Stimulated activated CD4-positive, alpha-beta T cell treated with anti-CD3 and anti-CD28 coated beads, Interleukin-1b, Interleukin-23, amount 100 ng/mL, for 1 hour (primary cell): ENCODE measurements at places on chromosomes 16 and 17.

GRCh38 chr16:31004658-31005057 lies 5.8 kb downstream of the STX1B start:
- no peak for DNase-seq

- DNase-seq = no peak
Measured at GRCh38 chr16:47643323-47644000, 182.3 kb downstream of the PHKB start.

GRCh38 chr17:28950017-28950751 lies 1.1 kb downstream of the PHF12 start:
- peak; percentile 22 for DNase-seq

GRCh38 chr16:59543641-59544040 lies 809.5 kb upstream of the GOT2 start:
- no peak for DNase-seq

DNA sequence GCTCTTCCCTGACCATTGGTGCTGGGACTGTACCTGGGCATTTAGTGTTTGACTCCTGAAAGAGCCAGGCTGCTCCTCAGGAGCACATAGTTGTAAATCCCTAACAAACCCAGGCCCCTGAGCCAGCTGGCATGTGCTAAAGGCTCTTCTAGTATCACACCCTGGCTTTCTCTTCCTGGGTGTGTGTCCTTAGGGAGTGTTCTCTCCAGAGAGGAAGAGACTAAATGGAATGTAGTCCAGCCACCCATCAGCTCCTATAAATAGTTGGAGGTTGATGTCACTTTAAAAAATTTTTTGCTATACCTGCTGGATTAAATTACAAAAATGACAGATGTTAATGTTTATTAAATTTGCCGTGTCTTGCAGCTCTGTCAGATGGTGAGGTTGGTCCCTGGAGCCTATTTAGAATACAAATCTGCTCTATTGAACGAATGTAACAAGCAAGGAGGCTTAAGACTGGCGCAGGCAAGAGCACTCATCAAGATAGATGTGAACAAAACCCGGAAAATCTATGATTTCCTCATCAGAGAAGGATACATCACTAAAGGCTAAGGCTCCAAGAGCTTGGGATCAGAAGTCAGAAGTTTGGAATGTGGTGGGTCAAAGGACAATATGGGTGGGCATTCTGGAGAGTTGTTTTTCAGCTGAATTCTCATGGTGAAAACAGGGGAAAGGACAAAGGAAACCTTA lies 13.1 kb upstream of the DUSP14 start:
- no peak for DNase-seq

DNA sequence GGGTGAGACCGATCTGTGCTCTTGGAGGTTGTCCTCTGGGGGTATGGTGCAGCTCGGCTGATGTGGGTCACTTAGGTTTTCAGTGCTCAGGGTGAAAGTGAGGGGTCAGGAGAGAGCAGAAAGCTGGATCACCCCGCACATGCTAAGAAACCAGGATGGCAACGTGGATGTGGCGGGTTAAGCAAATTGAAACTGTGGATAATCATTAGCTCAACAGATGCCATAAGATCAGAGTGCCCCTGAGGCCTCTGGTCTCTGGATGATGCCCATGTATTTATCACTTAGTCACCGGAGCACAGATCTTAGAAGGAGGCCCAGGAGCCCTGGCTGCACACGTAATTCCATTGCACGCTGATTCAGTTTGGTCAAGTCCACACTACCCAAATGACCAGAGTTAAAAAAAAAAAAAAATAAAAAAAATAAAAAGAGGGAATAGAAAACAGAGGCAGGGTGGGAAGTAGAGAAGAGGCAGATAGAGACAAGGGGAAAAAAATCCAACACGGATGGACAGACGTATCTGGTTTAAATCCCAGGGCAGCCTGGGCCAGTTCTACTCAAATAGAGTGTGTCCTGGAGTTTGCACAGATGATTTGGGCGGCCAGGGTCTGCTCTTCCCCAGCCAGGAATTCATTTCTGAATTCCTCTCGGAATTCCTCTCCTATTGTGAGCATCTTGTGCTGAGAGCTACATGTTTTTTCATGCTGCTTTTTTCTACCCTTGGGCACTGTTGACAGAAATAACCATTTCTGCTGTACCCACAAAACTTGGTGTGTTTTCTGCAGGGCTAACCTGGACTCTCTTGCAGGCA lies 378.3 kb downstream of the CPPED1 start:
- no peak for DNase-seq

DNA sequence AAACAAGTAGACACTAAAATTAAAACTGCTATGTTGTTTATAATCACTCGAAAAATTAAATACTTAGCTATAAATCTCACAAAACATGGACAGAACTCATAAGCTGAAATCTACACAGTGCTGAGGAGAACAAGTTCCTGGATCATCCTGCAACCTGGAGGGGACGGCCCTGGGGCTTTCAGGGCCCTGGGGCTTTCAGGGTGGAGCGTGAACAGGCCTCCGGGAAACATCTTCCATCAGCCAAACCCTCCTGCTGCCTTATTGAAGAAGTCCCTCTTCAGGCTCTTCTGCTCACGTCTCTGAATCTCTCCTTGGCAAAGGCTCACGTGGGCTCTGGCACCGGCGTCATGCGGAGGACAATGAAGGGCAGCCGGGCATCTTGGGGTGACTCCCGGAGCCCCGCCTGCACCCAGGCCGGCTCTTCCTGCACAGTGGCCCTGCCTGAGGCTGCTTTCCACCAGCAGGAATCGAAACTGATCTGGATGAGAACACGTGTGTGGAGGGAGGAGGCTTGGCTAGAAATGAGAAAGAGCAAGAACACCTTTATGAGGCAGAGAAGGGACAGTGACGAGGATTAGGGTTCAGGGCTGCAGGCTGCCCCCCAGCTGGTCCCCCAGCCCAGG lies 127.3 kb downstream of the CDRT15L2 start:
- no peak for DNase-seq

- DNase-seq = no peak
Measured at GRCh38 chr17:67433248-67433924, 56.3 kb downstream of the PITPNC1 start.

DNA sequence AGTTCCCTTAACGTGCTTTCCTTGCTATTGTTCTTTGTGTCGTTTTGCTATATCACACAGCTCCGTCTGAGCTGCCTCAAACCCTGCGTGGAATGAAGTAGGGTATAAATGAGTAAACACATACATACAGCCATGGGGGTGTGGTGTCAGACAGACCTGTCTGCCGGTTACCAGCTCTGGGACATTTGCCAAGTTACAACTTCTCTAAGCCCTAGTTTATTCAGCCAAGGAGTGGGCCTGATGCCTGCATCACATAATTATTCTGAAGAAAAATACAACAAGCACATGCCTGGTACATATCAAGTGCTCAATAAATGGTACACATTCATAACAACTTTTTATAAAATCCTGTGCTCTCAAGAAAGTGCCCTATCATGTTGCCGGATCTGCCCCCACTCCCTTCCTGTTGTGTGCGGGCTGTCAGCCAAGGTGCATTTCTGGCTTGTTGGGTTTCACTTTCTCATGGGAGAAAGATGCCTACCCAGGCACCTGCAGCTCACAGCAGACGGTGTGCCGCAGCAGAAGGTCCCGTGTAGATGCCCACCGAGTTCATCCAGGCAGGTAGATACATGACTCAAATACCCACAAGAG lies 30.5 kb downstream of the SMPD3 start:
- peak; percentile 39 for DNase-seq

- no peak for DNase-seq
Measured at GRCh38 chr16:14181371-14182050, 110.4 kb downstream of the MRTFB start.

GRCh38 chr17:39099663-39100286 lies 51.7 kb downstream of the PLXDC1 start:
- DNase-seq = no peak

DNA sequence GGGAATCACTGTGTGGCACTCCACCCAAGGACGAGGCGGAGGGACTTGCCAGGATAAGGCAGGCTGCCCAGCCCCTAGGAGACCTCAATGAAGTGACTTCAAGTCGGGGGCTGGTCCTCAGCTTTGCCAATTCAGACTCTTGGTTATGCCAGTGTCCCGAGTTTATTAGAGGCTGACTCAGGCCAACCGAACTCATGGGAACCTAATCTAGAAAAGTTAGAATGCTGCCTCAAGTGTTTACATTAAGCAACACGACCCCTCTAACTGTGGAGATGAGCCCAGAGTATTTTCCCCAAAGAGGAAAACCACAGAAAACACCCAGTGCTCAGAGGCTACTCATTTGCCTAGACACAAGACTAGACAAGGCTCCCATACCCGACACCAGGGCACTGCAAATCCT lies 1.1 kb upstream of the TEKT3 start:
- no peak for DNase-seq
